NCI-H446 (cell line): ENCODE measurements at places on chromosomes 4 and X.
A peak's percentile ranks its signal among the peaks of the same experiment; 100 is the strongest.

DNA sequence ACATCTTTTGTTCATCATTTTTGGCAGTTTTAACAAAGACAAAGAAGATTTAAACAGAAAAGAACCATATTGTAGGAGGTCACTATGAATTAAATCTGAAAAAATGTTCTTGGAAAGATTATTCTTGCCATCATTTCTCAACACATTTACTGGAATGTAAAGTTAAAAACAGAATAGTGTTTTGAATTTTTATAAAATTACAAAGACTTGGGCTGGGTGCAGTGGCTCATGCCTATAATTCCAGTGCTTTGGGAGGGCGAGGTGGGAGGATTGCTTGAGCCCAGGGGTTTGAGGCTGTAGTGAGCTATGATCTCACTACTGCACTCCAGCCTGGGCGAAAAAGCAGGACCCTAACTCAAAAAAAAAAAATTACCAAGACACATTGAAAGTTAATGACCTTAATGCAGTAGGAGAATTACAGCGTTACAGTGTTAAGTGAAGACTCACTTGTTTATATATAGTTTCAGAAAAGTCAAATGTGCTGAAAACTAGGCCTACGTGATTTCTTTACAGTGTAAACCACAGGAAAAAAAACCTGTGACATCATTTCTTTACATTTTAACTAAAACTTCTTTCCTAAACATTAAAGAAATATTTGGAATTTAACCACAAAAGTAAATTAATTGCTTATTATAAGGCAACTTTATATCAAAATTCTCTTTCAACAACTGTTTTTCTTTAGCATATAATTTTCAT lies 7.9 kb downstream of the FAM13A start:
- no peak for DNase-seq

GRCh38 chrX:70049925-70050324 lies at the start of gene AWAT2:
Gene AWAT2 (minus strand): TSS chrX:70049938. CDS start chrX:70049932, 6 bp downstream.
- DNase-seq, result no peak

DNA sequence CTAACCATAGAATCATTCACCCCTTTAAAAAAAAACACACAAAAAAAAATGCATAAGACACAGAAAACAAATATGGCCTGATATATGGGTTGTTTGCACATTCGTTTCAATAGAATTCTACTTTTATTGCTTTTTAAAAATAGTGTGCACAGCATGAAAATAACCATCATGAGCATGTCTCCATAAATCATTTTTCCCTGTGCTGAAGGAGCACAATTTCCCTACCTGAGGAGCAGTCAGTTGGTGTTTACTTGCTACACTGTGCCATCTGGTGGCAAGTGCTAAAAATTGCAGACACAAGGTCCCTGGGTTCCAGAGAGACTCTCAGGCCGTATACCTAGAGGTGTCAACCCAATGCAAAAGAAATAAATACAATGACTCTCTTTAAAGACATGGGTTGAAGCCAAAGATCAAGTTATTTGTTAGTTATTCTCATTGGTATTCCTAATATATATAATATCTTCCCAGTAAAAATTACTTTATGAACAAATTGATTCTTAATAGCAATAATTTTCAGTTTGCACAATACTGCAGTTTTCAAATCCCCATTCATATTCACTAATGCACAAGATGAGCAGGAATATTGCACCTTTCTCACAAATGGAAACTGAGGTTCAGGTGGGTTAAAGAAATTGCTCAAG lies 551.4 kb downstream of the IQCM start:
- DNase-seq, result peak; percentile 64

DNA sequence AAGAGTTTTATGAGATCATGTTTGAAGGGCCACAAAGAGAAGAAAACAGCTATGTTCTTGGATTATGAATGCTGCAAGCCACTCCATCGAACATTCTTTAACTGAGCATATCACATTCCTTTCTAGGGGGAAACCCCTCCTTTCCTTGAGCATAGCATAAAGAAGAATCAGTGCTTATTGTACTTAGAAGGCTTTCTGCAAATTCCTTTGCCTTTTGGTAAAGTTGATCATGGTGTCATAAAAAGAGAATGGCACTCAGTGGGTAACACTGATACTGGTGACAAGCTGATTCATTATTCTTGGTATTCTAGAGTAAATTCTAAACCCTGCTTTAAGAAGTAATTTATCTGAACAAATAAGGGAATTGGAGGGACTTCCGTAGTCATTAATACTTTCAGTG lies 88.5 kb upstream of the GPR34 start:
- DNase-seq, result no peak

GRCh38 chr4:22730021-22730420 lies 37.3 kb downstream of the GBA3 start:
- DNase-seq, result no peak

DNA sequence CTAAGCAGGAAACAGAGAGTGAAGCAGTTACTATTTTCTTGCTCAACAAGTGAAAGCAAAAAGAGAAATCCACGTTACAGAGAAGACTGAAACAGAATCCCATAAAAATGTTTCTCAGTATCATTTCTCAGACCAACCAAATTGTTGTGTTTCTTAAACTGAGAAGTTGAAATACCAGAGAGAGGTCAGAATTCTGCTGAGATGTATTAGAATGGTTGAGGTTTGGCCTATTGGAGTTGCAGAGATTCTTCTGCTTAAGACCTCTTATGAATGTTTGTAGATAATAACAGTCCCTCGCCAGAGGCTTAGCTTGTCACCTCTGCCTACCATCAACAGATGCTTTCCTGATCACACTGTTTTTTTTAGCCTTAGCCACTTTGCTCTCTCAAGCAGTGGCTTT lies 481.4 kb downstream of the TRIML1 start:
- no peak for DNase-seq

- no peak for DNase-seq
These were observed 609.3 kb downstream of the FSTL5 start for GRCh38 chr4:161554372-161554990.

GRCh38 chrX:155046129-155046810 lies 19.6 kb downstream of the FUNDC2 start:
- no peak for DNase-seq

DNA sequence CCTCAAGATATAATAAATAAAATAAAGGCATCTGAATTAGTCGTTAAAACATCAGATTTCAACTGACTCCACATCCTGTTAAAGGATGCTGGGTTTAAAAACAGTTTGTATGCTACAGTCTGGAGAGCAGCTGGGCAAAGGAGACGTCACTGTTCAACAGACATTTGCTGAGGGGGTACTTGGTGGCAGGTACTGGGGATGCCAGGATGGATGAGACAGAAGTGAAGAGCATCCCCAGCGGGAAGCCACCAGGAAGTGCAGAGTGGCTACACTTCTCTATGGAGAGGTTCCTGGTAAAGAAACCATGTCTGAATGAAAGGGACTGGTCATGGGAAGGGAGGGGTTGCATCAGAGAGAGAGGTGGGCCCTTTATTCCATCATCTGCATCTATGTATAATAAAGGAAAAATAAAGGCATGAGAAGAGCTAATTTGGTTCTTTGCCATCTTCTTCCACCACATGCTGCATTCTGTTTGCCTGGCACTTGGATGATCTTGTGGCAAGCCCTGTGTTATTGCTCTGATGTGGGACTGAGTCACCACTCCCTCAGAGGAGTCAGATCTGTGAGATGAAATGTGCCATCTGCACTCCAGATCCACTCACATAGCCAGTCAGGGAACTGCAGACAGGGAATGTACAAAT lies 145.0 kb downstream of the SOWAHB start:
- peak; percentile 79 for DNase-seq

DNA sequence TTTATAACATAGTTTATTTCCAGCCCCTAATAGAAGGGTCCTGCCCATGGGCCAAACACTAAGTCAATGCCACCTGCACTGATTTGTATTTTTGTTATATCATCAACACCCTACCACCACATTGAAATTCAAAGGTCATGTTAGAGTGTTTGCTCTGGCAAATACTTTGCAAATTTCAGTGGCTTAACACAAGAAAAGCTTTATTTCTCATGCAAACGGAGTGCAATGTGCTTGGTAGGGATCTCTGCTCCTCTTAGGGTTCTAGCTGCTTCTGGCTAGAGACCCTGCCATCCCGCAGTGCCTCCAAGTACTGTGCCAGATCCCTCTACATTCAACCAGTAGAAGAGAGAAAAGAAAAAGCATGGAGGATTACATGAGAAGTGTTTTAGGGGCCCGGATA lies 230.8 kb upstream of the TET2 start:
- no peak for DNase-seq

- DNase-seq, result peak; percentile 59
These were observed 43.1 kb upstream of the MTM1 start for GRCh38 chrX:150525061-150525919.

GRCh38 chr4:19128176-19128575 lies 1106.6 kb upstream of the LCORL start:
- DNase-seq, result no peak

GRCh38 chrX:41823402-41823801 lies 99.4 kb downstream of the GPR82 start:
- no peak for DNase-seq

- DNase-seq, result no peak
These were observed 70.0 kb upstream of the PPP2R3B start for GRCh38 chrX:456551-457291.

- DNase-seq, result no peak
These were observed 12.7 kb downstream of the FGFBP1 start for GRCh38 chr4:15925830-15926229.

DNA sequence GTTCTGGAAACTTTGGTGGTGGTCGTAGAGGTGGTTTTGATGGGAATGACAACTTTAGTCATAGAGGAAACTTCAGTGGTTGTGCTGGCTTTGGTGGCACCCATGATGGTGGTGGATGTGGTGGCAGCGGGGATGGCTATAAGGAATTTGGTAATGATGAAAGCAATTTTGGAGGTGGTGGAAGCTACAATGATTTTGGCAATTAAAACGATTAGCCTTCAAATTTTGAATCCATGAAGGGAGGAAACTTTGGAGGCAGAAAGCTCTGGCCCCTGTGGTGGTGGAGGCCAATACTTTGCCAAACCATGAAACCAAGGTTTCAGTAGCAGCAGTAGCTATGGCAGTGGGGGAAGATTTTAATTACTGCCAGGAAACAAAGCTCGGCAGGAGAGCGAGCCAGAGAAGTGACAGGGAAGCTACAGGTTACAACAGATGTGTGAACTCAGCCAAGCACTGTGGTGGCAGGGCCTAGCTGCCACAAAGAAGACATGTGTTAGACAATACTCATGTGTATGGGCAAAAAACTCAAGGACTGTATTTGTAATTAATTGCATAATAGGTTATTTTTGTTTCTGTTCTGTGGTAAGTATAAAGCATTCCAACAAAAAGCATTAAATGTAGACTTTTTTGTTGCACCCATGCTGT lies 23.2 kb upstream of the SOD3 start:
- no peak for DNase-seq

DNA sequence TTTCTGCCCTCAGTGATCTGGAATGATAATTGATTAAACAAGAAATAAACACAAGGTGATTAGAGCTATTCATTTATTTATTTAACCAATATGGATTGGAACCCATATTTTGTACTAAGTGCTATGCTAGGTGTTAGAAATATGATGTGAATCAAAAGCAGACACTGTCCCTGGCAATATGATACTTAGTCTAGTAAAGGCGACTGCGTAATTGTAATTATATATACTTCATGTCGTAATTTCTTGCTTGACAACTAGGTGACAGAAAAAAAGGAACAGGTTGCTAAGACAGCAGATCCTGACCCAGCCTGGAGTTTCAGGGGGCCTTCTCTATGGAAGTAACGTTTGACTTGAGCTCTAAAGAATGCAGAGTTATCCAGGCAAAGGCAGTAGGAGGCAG lies 236.5 kb upstream of the F9 start:
- no peak for DNase-seq

DNA sequence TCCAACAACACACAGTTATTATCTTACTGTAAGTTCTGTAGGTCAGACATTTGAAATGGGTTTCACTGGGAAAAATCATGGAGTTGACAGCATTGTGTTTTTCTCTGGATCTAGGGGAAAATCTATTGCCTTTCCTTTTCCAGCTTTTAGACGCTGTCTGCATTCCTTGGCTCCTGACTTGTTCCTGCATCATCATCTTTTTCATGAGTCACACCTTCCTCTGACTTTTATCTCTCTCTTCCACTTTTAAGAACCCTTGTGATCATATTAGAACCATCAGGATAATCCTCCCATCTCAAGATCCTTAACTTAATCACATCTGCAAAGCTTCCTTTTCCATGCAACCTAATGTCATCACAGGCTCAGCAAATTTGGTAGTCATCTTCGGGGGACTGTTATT lies 1454.8 kb downstream of the RPA4 start:
- DNase-seq, result no peak
